ENCODE measurements at places on chromosomes 3 and 15.

DNA sequence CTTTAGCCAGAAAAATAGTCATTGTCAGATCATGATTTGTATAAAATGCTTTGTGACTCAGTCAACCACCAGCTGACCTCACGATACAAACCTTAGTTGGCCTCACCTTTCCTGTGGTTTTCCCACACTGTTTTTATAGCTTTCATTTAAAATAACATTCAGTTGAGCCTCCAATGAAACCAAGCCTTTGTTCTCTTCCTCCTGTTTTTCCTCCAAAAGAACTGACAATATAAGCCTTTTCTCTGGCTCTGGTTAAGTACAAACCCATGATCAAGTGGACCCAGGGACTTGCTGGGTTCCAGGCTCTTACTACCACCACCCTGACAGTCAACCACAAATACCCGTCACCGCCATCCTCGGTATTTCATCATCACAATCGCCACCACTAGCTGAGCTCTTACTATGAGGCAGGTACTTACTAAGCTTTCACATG is 81.7 kb downstream of the TAMM41 start:
- peak; percentile 99 for DNase-seq

- DNase-seq = no peak
These were observed 18.4 kb upstream of the ZBTB47 start for GRCh38 chr3:42635111-42635510.

DNA sequence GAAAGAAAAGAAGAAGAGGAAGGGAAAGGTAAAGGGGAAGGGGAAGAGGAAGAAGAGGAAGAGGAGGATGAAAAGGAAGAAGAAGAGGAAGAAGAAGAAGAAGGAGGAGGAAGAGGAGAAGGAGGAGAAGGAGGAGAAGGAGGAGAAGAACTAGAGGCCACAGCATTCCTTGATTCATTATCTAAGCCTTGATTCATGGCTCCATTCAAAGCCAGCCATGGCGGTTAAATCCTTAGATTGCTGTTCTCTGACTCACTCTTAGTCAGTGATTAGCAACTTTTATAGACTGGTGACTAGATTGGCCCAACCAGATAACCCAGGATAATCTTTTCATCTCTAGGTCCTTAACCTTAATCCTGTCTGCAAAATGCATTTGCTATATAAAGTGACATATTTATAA is 47.6 kb downstream of the OSTN start:
- peak; percentile 93 for DNase-seq

- DNase-seq = no peak
These were observed 195.2 kb upstream of the ARHGEF26 start for GRCh38 chr3:153925841-153926514.

DNA sequence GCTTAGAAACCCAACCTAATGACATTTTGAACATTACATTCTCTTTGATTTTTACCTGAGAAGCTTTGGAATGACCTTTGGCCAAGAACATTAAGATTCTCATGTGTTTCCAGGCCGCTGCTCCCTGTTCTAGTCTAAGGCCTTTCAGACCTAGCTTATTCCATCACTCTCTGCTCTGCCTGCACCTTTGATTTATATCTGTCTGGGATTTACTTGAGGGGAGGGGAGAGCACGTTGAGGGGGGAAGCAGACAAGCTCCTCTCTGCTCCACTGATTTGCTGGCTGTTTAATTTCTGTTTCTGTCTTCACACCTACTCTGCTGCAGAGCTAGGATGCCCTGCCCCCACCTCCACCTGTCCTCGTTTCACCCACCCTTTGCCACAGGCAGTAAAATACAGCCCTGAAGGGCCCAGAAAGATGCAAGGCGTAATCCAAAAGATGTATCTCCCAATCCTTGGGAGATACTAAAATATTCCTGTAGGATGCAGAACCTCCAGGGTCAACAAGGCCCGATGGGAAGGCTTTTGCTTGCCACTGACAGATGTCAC is 429.8 kb downstream of the EPHB1 start:
- no peak for DNase-seq

- DNase-seq = no peak
These were observed 223.0 kb downstream of the THSD4 start for GRCh38 chr15:71338265-71338664.

GRCh38 chr3:197292083-197292646 is 6.2 kb downstream of the DLG1 start:
- DNase-seq = no peak

GRCh38 chr3:127256138-127256537 is 31.7 kb downstream of the PRR20G start:
- DNase-seq = no peak

- DNase-seq = no peak
These were observed 4.4 kb downstream of the MBD4 start for GRCh38 chr3:129435367-129435766.

- DNase-seq = no peak
These were observed 207.2 kb upstream of the TPM1 start for GRCh38 chr15:62835351-62835750.

- no peak for DNase-seq
These were observed 106.4 kb downstream of the FBLN2 start for GRCh38 chr3:13655061-13655913.

- DNase-seq = peak; percentile 43
These were observed 4.4 kb upstream of the GABRR3 start for GRCh38 chr3:98039322-98040024.

DNA sequence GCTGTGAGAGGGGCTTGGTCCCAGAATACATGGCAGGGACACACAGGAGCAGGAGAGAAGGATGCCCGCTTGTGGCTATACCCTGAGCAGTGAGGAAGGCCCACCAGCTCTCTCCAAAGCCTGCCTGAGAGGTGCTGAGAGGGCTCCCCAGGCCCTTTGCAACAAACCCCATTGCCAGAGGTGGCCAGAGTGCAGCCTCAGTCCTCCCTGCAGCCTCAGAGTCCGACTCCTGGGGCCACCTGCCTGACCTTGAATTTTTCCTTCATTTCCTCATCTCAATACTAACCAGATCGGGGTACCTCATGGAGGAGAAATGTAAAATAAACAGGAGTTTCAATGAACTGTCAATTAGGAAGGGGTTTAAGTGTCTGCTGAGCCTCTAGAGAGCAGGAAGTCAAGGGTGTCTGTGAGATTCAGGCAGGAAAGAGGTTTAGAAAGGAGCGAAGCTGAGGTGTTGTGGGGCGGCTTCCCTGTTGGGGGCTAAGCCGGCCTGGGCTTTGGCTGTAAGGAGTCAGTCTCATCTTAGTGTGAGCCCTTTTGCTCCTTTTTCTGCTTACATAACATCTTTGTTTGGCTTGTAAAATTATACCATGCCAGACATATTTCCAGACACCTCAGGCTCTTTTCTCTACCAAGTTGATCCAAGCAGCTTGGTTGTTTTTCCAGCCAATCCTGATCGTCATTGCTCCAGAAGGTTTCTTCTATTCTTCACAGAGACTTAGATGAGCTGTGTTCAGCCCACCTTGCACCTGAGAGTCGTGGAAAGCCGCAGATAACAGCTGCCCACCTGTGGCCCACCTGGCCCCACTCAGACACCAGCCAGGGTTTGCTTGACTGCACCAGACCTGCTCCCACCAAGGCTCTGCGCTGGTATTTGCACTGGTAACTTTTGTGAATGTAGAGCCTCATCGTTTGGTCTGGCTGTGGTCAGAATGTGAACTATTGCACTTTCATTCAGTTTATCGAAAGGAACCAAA is 36.7 kb downstream of the CMTM7 start:
- DNase-seq = no peak

DNA sequence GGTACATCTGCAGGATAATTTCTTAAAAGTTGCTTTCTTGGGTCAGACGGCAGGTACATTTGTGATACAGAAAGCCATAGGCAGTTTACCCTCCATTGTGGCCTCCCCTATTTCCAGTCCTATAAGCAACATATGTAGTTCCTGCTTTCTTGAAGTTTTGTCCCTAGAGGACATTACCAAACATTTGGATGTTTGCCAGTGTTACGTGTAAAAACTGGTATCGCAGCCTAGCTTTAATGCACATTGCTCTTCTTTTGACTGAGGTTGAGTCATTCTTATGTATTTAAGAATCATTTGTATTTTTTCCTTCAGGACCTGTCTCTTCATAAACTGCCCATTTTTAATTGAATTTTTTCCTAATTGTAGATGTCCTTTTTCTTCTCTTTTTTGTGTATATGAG is 114.3 kb downstream of the DIPK2A start:
- no peak for DNase-seq

- DNase-seq = no peak
These were observed 376.2 kb upstream of the RORA start for GRCh38 chr15:61605343-61605742.

DNA sequence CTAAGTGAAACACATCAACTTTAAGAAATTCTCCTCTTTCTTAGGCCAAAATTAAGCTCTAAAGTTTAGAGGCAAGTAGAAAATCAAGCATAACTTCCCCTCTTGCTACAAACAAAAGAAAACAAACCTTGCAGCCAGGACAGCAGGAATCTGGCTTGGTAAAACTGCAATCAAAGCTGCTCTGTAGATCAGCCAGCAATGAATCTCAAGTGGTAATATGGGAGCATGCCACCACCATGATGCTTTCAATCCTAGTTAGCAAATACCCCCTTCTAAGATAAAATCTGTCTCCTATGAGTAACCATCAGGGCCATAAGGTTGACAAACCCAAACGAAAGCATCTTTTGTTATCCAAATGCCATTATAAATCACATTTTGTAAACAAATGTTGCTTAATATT is 208.3 kb upstream of the PLSCR5 start:
- no peak for DNase-seq

DNA sequence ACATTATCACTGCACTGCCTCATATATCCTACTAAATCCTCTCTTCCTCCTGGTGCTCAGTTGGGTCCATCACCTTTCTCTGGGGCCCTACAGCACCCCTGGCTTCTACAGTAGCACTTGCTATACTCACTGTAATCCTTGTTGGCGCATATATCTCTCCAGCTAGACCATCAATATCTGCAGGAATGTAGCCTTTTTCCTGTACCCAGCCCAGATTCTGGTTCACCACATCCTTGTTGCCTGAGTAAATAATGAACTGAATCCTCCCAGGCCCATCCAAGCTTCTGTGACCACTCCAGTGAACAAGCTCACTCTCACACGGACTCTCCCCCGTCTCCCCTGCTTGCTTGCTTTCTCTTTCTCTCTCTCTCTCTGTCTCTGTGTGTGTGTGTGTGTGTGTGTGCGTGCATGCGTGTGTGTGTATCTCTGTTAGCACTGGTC is 62.5 kb upstream of the LIPC start:
- DNase-seq = no peak

- DNase-seq = no peak
These were observed 143.6 kb upstream of the PFN2 start for GRCh38 chr3:150114273-150114672.

GRCh38 chr15:101046826-101047225 is 127.7 kb downstream of the LRRK1 start:
- no peak for DNase-seq

- no peak for DNase-seq
These were observed 177.9 kb downstream of the TLE3 start for GRCh38 chr15:69919816-69920215.

GRCh38 chr3:158350971-158351370 is 220.0 kb upstream of the MLF1 start:
- no peak for DNase-seq

GRCh38 chr15:52727815-52728214 is 48.6 kb upstream of the ATOSA start:
- no peak for DNase-seq

DNA sequence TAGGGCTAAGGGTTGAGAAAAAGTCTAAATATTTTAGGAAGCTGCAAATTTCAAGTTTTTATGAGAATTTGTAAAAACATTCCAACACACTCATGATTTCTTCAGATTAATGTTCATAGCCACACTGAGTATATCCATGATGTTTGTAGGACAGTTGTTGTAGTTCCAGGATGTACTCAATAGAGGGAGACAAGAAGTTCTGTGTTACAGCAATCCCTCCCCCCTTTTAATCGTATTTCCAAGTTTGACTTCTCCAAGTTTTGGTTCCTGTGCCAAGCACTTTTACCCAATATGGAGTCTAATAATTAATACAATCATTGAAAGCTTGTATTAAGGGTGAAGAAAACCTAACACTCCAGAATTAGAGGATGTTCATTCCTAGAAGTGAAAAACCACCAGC is 143.4 kb downstream of the FEZF2 start:
- no peak for DNase-seq

DNA sequence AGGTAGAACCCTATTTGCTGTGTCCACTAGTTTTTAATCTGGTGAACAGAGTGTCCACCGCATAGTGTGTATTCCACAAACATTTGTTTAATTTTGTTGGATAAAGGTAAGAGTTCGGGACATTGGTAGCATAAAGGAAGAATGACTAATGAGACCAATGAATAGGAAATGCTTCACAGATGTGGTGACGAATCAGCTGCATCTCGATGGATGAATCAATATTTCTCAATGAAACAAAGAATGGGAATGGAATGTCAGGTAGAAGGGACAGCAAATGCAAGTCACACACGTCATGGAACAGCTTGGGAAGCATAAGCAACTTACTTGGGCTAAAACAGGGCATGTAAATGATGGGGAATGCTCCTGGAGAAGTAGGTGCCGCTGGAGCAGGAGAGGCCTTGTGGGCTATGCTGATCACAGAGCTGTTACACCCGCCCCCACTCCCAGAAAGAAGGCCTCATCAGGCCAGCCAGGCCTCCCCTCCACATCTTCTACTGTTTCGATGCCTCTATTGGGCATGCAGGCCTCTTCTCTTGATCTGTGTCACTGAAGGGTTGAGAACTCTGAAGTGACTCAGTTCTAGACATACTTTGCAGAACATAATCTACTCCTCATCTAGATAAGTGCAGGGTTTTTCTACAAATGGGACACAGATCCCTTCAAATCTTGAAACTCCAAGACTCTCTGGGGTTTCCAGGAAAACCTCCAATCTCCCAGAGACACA is 120.0 kb upstream of the GADL1 start:
- DNase-seq = no peak

- DNase-seq = no peak
These were observed 11.5 kb upstream of the MB21D2 start for GRCh38 chr3:192929146-192929545.

DNA sequence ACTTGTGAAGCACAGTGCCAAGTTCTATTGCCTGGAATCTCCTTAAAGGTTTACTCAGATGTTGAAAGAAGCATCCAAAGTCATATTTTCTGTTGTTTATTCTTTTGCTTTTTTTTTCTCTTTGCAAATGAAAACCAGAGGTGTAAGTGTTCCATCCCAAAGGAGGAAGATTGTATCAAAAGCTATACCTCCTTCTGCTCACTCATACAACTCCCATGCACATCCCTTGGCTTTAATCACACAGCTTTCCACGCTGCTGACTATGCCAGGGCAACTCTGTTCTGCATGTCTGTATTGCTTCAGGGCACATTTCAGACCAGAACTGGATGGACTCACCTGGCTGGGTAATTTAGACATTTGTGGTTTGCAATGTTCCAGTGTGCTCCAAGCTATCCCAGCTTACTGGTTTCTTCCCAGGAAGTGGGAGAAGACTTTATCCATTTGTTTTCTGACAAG is 399.6 kb upstream of the TBL1XR1 start:
- no peak for DNase-seq

- no peak for DNase-seq
These were observed 395.5 kb downstream of the FGF12 start for GRCh38 chr3:192331749-192332385.

DNA sequence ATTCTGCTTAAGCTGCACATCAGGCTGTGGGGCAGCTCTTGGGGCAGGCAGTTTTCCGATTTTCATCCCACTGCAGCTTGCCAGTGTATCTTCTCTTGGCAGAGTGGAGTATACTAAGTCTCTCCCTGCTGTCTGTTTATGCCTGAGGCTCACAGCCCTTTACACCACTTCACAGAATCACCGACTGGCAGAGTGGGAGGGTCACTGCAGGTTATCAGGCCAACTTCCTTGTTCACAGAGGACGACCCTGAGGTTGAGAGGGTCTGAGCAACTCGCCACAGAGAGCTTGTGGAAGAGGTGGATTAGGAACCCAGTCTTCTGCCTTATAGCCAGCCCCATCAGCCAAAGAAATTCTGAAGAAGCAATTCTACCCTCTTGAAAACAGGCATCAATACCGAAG is 30.9 kb downstream of the KIF9 start:
- DNase-seq = no peak

All from retinal pigment epithelial cell (primary cell).